ENCODE measurements at places on chromosomes 5 and 9. TPM values are rescaled to one million over a fixed set of nuclear protein-coding genes. Genes with fewer than 3 reads are reported as not detected.

PCDHB12 gene
- 0.58 TPM for polyA plus RNA-seq

MARCHF11 gene
- 0.36 TPM for polyA plus RNA-seq

SLC45A2 gene
- polyA plus RNA-seq: not detected

SLC36A2 gene
- polyA plus RNA-seq: 0.15 TPM

STKLD1 gene
- polyA plus RNA-seq: 0.25 TPM

FGF1 gene
- polyA plus RNA-seq: 8.7 TPM

PCDHGB5 gene
- polyA plus RNA-seq: 4.4 TPM

MYOT gene
- 276 TPM for polyA plus RNA-seq

GRM6 gene
- polyA plus RNA-seq: 0.04 TPM

RLN2 gene
- not detected for polyA plus RNA-seq

- H3K27me3 ChIP-seq: no peaks in the 10 kb centered on the region
- no peak overlapping the region for H3K4me3 ChIP-seq
- no peak overlapping the region for H3K27ac ChIP-seq
- DNase-seq: no peak
- peaks cover 38% of the 10 kb centered on the region for H3K4me1 ChIP-seq
- H3K36me3 ChIP-seq: no peaks in the 10 kb centered on the region
Observed at GRCh38 chr9:6785682-6786081, 27.9 kb downstream of the KDM4C start.

GRCh38 chr5:120630550-120630949, 166.4 kb downstream of the PRR16 start:
- H3K4me1 ChIP-seq: no peaks in the 10 kb centered on the region
- no peak for DNase-seq
- no peaks in the 10 kb centered on the region for H3K27me3 ChIP-seq
- no peak overlapping the region for H3K4me3 ChIP-seq
- no peak overlapping the region for H3K27ac ChIP-seq
- no peaks in the 10 kb centered on the region for H3K36me3 ChIP-seq

GRCh38 chr9:130193531-130194377, 21.6 kb downstream of the NCS1 start:
- H3K4me3 ChIP-seq: no peak overlapping the region
- no peak overlapping the region for H3K27ac ChIP-seq
- H3K36me3 ChIP-seq: no peaks in the 10 kb centered on the region
- DNase-seq: no peak
- H3K4me1 ChIP-seq: peaks cover 14% of the 10 kb centered on the region

- H3K4me1 ChIP-seq: no peaks in the 10 kb centered on the region
- no peaks in the 10 kb centered on the region for H3K27me3 ChIP-seq
- no peak overlapping the region for H3K4me3 ChIP-seq
- no peaks in the 10 kb centered on the region for H3K36me3 ChIP-seq
- DNase-seq: no peak
- no peak overlapping the region for H3K27ac ChIP-seq
Observed at GRCh38 chr5:111079846-111080245, 8.3 kb downstream of the TSLP start.

DNA sequence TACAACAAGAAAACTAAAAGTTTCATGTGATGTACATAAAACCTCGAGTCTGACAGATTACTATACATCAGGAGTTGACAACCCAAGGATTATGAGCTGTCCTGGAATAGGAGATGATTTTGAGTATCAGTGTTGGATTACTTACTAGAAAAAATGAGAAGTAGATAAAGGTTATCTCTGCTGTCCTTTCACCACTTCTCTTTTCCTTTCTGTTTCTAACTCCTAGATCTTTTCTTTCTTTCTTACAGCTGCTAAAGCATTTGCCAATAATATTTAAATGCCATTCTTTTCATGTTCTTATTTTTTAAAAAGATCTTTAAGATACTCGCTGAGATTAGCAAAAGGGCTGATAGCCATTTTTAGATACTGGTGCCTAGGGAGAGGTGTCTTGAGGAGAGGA, 14.8 kb downstream of the RBM27 start:
- H3K4me3 ChIP-seq: no peak overlapping the region
- H3K27me3 ChIP-seq: no peaks in the 10 kb centered on the region
- H3K4me1 ChIP-seq: peaks cover 11% of the 10 kb centered on the region
- peaks cover 32% of the 10 kb centered on the region for H3K36me3 ChIP-seq
- H3K27ac ChIP-seq: no peak overlapping the region

GRCh38 chr5:87169300-87169991, 98.2 kb upstream of the RASA1 start:
- no peaks in the 10 kb centered on the region for H3K36me3 ChIP-seq
- DNase-seq: no peak
- no peak overlapping the region for H3K4me3 ChIP-seq
- H3K27me3 ChIP-seq: no peaks in the 10 kb centered on the region

GRCh38 chr9:119086590-119086989, 282.6 kb downstream of the BRINP1 start:
- H3K27me3 ChIP-seq: no peaks in the 10 kb centered on the region
- no peaks in the 10 kb centered on the region for H3K36me3 ChIP-seq
- DNase-seq: no peak
- no peaks in the 10 kb centered on the region for H3K4me1 ChIP-seq

- H3K36me3 ChIP-seq: peaks cover 5% of the 10 kb centered on the region
- no peak for DNase-seq
- H3K27me3 ChIP-seq: no peaks in the 10 kb centered on the region
- peaks cover 43% of the 10 kb centered on the region for H3K4me1 ChIP-seq
- peak overlapping the region; percentile 81 for H3K4me3 ChIP-seq
Observed at GRCh38 chr9:113220467-113221002, 542 bp downstream of the FKBP15 start.

GRCh38 chr5:73022471-73023169, 66.8 kb downstream of the FCHO2 start:
- no peaks in the 10 kb centered on the region for H3K27me3 ChIP-seq
- no peaks in the 10 kb centered on the region for H3K4me1 ChIP-seq
- peaks cover 51% of the 10 kb centered on the region for H3K36me3 ChIP-seq
- no peak for DNase-seq

GRCh38 chr9:105608721-105609598, 51.0 kb downstream of the FKTN start:
- no peaks in the 10 kb centered on the region for H3K4me1 ChIP-seq
- no peak overlapping the region for H3K27ac ChIP-seq
- no peaks in the 10 kb centered on the region for H3K36me3 ChIP-seq
- DNase-seq: no peak

- H3K36me3 ChIP-seq: no peaks in the 10 kb centered on the region
- H3K27ac ChIP-seq: no peak overlapping the region
- DNase-seq: no peak
Observed at GRCh38 chr5:50727149-50727496, 60.7 kb downstream of the PARP8 start.

GRCh38 chr5:174252121-174252520, 206.6 kb downstream of the NSG2 start:
- H3K27me3 ChIP-seq: no peaks in the 10 kb centered on the region
- H3K27ac ChIP-seq: no peak overlapping the region
- H3K4me3 ChIP-seq: no peak overlapping the region
- no peak for DNase-seq
- H3K36me3 ChIP-seq: no peaks in the 10 kb centered on the region

DNA sequence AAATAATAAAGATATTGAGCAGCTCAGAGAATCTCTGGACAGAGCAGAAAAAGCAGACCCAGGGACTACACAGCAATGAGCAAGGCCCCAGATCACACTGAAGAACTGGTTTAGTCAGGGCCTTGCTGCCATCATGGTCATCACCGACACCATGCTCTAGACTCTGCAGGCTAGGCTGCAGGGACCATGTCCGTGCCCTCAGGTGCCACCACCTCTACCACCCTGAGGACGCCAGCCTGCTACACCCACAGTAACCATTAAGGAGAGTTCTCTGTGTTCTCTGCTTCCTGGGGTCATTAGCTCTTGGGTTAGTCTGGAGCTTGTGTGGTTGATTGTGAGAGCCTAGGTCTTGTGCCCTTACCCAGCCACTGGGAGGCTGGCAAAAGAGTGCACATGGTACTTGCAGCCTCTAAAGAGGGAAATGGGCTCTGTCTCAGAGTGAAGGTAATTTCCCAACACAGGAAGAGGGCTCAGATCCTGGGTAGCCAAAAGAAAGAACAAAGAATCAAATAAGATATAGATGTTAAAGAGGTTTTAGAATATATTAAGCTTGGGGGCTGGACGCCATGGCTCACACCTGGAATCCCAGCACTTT, 31.9 kb upstream of the JADE2 start:
- no peaks in the 10 kb centered on the region for H3K4me1 ChIP-seq
- no peak overlapping the region for H3K4me3 ChIP-seq
- no peaks in the 10 kb centered on the region for H3K27me3 ChIP-seq
- H3K27ac ChIP-seq: no peak overlapping the region
- DNase-seq: no peak

- no peak overlapping the region for H3K4me3 ChIP-seq
- no peaks in the 10 kb centered on the region for H3K27me3 ChIP-seq
- no peaks in the 10 kb centered on the region for H3K36me3 ChIP-seq
- no peaks in the 10 kb centered on the region for H3K4me1 ChIP-seq
- DNase-seq: no peak
- no peak overlapping the region for H3K27ac ChIP-seq
Observed at GRCh38 chr5:107376546-107377276, 294.0 kb downstream of the EFNA5 start.

GRCh38 chr9:132040808-132041207, 38.9 kb downstream of the MED27 start:
- H3K27me3 ChIP-seq: no peaks in the 10 kb centered on the region
- peaks cover 6% of the 10 kb centered on the region for H3K4me1 ChIP-seq
- H3K36me3 ChIP-seq: no peaks in the 10 kb centered on the region

DNA sequence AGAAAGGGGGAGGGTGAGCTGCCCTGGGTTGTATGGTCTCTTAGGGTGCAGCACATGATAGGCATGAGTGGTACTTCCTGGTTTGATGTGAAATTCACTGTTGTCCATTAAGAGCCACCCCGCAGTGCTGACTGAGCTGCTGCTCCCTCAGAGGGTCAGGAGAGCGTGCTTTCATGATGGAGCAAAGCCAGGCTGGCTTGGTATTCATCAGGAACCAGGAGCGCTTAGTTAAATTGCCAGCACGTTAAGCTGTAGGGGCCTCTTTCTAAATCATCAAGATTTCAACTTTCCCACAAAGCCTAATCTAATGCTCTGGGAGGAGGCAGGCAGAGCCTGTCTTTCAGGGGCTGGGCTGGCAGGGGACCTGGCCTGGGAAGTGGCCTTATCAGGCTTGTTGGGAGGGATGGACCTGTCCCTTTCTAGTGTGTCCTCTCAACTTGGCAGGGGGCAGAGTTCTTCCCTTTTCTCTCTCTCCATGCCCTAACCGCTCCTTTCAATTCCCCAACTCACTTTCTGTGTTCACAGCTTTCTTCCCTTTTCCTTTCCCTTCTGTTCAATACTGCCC, 7.9 kb downstream of the CYSTM1 start:
- peak overlapping the region; percentile 57 for H3K27ac ChIP-seq
- H3K4me1 ChIP-seq: peaks cover 50% of the 10 kb centered on the region
- no peaks in the 10 kb centered on the region for H3K27me3 ChIP-seq
- H3K36me3 ChIP-seq: no peaks in the 10 kb centered on the region

DNA sequence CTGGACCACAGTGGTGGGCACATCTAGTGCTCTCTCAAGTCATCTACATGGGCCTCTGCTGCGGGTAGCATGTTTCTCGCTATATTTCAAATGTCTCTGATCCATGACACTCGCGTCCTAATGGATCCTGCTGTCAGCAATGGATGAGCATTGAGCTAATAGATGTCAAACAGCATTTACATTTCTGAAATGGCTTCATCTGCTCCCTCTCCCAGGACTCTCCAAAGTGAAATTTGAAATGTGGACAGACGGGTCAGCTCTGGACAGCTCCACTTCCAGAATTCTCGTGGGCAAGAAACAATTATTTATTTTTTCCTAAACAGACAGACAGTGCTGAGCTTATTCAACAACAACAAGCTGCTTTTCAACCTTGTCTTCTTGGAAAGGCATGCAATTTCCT, 58.1 kb downstream of the FSTL4 start:
- no peaks in the 10 kb centered on the region for H3K4me1 ChIP-seq
- H3K27ac ChIP-seq: no peak overlapping the region
- no peaks in the 10 kb centered on the region for H3K27me3 ChIP-seq
- H3K4me3 ChIP-seq: no peak overlapping the region

GRCh38 chr5:88094403-88094802, 174.2 kb downstream of the TMEM161B start:
- no peak for DNase-seq
- no peak overlapping the region for H3K27ac ChIP-seq
- no peak overlapping the region for H3K4me3 ChIP-seq
- H3K36me3 ChIP-seq: no peaks in the 10 kb centered on the region
- no peaks in the 10 kb centered on the region for H3K4me1 ChIP-seq
